ENCODE measurements at places on chromosomes 6 and 20.

GRCh38 chr6:11460001-11460668 is 77.4 kb upstream of the TMEM170B start:
- DNase-seq = no peak

GRCh38 chr6:129544892-129545612 is 164.9 kb downstream of the ARHGAP18 start:
- DNase-seq = no peak

- peak; percentile 36 for DNase-seq
These were observed 18.3 kb upstream of the GPRC6A start for GRCh38 chr6:116847227-116847626.

- DNase-seq = no peak
These were observed 38.5 kb upstream of the PXDC1 start for GRCh38 chr6:3789896-3790558.

GRCh38 chr20:43726811-43727338 is at the start of gene GTSF1L:
Gene GTSF1L (minus strand): TSS chr20:43727002. CDS start chr20:43726694, 308 bp downstream.
- no peak for DNase-seq

DNA sequence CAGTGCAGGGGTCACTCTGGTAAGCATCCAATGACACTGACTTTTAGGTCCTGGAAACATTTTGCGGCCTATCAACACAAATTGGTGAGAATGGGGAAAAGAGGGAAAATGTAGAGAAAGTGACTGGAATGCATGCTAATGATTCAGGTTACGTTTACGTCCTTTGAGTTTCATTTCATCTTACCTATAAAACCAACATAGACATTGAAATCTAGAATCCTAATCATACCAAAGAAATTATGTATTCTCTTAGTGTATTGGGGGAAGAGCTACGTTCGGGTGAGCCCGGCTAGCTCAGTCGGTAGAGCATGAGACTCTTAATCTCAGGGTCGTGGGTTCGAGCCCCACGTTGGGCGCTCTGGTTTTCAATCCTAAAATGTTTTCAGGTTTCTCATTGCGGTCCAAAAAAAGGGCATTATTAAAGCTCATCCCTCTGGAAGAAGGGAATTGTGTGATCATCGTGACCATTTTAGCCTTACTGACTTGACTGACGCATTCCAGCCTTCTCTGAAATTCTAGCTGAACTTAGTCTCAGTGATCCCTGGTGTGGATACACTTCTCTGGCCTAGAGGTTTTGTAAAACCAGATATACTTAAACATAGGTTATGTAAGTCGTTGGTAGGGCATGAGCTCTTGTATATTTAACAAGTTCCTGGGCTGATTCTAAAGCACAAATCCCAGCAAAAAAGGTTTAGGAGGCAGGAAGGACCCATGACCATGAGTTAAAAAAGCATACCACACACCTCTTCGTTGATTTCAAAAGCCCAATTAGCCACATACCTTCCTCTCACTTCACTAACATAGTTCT is 18.3 kb downstream of the HMGN4 start:
- peak; percentile 85 for DNase-seq

DNA sequence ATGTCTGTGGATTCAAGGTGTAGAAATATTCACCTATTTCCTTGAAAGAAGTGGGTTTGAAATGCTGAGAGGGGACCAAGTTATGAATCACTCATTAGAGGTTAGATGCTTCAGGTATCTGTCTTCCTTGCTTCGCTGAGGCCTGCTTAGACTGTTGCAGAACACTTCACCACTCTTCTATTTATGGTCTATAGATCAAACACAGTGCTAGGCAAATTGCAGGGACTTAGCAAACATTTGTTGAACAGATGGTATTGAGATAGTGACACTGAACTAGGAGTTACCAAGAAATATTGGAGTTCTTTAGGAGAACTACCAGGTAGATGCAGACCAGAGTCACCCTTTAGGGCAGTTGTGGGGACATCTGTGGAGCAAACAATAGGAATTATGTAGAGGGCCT is 123.8 kb downstream of the RFPL4B start:
- DNase-seq = no peak

- no peak for DNase-seq
These were observed 36.4 kb upstream of the SLC35F1 start for GRCh38 chr6:117870486-117871242.

DNA sequence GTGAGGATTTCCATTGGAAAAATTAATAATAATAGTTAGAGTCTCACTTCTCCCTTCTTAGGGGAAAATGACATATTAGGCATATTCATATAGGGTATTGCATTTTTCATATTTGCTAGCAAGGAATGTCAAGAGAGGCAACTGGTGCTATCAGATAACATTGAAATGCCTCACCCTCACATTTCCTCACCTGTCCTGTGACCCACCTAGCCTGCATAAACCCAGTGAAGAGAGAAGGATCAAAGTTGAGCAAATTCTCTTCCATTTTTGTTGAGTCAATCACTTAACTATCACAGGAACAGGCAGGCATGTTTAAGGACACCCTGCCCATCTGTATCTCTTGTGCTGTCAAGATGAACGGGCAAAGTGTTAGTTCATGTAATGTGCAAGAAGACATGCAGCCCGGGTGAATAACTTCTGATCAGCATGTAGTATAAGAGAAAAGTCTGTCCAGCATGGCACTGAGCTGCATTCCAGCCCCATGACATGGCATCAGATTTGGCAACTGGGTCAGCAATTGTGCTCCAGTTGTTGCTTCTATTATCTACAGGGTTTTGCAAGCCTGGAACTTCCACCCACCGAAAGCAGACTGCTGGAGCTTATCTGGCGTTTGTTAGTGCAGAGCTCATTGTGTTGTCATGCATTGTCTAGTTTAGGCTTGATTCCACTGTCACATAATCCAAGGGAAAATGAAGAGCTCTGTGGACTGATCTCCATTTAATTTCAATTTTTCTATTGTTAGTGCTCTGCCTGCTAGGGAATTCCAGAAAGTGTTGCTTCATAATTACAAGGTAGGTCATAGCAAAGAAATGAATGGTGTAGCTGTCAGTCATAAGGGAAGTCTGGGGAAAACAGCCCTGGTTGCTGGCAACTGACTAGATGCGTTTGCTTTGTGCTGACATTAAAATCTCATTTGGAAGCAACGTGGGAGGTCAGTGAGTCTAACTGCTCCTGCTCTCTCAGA is 138.4 kb upstream of the TNFAIP3 start:
- no peak for DNase-seq

GRCh38 chr6:112180095-112180820 is 74.1 kb downstream of the LAMA4 start:
- DNase-seq = peak; percentile 86

GRCh38 chr6:318243-318890 is 26.1 kb downstream of the DUSP22 start:
- no peak for DNase-seq

DNA sequence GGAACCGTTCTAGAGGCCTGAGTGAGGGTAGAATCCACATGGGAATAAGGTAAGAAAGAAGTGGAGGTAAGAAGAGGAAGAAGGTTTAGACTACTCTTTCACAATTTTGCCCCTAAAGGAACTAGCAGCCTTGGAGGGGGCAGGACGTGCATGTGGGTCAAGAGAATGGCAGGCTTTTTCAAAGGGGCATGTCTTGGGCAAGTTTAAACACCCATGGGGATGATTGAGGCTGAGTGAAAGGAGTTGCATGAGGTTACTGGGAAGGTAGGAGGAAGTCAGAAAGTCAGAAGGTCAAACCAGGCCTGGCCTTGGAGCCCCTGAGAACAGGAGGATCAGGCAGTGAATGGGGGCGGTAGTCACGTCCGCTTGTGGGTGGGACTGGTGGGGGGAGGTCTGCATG is 10.2 kb downstream of the ADA start:
- no peak for DNase-seq

- DNase-seq = no peak
These were observed 20.0 kb downstream of the NOL4L start for GRCh38 chr20:32564921-32565734.

GRCh38 chr6:36514554-36515456 is 32.5 kb downstream of the STK38 start:
- DNase-seq = no peak

GRCh38 chr6:44626616-44627015 is 239.1 kb downstream of the CDC5L start:
- DNase-seq = no peak

GRCh38 chr6:140002396-140003022 is 628.1 kb upstream of the CITED2 start:
- DNase-seq = no peak

- no peak for DNase-seq
These were observed 18.7 kb downstream of the SGK1 start for GRCh38 chr6:134299236-134299635.

DNA sequence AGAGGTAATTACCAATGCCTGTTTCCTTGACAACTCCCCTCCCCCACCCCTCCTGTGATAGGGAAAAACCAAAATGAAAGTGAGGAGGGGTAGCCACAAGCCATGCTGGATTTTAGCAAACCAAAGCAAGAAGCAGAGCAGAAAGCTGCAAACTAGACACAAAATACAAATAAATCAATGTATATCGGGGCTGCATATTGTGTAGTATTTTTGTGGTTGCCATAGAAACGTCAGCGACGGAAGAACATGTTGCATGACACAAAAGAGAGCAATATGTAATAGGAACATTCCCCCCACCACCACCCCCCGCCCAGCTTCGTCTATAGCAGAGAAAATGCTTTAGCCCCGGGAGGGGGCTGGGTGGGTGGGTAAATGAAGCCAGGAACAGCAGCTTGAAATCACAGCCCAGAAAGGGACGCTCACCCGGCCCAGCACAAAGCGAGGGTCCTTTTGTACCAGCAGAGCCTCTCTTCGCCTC is 548 bp downstream of the AGPAT4 start:
- DNase-seq = peak; percentile 32

GRCh38 chr20:49448917-49449316 is 33.6 kb downstream of the KCNB1 start:
- DNase-seq = no peak

DNA sequence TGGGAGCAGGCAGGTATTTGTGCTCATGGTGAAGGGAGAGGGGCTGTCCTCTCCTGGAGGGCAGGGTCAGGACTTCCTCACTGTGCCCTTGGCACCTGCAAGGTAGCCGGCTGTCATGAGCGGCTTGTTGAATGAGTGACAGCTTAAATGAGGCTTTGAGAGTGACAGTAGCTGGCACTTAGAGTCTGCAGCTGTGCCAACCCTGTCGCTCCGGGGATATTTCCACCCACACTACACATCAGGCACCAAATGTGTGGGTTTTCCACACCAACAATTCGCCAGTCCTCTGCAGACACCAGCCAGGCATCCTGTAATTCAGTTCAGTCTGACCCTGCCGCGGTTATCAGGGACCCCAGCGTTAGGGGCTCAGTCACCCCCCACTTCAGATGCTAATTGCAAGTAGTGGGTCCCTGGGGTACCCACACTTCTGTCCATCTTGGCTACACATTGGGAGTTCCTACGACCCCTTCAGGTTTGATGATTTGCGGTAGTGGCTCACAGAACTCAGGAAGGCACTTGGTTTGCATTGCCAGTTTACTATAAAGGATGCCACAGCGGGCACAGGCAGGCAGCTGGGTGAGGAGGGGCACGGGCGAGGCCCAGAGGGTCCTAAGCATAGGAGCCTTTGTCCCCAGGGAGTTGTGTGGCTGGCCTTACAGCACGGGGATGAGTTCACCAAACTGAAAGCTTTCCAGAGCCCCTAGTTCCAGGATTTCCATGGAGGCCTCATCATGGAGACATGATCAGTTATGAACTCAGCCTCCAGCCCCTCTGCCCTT is 9.1 kb downstream of the MTG2 start:
- DNase-seq = no peak

DNA sequence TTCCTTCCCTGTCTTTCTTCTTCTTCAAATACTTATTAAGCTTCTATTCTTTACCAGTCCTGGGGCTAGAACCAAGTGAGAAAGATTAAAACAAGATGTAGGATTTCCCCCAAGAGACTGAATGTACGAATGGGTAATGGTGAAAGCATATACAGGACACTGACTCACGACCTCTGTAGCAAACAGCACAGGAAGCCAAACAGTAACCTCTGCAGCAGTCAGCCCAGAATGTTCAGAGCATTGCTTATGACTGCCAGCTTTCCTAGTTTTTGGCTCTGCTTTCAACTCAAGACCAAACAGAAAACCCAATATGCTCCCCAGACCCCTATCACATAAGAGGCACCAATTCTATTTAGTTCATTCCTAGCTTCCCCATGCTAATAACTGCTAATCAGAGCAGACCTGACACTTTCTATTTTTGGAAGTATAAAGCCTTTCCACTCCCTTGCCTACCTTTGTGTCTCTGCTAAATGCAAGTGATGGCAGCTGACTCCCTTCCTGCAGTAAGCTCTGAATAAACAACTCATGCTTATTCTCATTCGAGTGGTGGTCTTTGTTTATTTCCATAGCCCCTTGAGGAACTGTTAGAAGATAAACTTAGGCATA is 690.6 kb downstream of the EPM2A start:
- no peak for DNase-seq

DNA sequence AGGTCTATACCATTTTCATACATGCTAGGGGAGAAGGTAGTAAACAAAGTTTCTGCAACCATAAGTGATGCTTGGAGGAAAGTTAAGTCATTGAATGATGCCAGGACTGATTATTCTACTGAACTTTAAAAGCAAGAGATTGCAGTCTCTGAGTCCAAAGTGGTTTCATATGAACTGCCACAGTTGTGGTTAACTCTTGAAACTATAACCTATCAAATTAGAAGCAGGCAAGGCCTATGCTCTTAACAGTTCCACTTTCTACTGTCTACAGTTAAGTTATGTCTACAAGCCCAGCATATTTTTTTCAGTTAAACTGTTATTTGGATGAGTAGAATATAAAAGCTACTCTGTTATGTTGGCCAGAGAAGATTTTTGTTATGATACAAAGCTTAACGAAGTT is 326.5 kb upstream of the RUNX2 start:
- DNase-seq = no peak

Measured in erythroblast (primary cell).